ENCODE measurements at places on chromosomes 2 and 18. TPM values are rescaled to one million over a fixed set of nuclear protein-coding genes. Genes with fewer than 3 reads are reported as not detected.

CHRNG gene
- not detected for total RNA-seq

GRCh38 chr2:211270257-211270656 is 713.9 kb downstream of the CPS1 start:
- no peak for DNase-seq

KIAA2012 gene
- total RNA-seq: not detected

DNA sequence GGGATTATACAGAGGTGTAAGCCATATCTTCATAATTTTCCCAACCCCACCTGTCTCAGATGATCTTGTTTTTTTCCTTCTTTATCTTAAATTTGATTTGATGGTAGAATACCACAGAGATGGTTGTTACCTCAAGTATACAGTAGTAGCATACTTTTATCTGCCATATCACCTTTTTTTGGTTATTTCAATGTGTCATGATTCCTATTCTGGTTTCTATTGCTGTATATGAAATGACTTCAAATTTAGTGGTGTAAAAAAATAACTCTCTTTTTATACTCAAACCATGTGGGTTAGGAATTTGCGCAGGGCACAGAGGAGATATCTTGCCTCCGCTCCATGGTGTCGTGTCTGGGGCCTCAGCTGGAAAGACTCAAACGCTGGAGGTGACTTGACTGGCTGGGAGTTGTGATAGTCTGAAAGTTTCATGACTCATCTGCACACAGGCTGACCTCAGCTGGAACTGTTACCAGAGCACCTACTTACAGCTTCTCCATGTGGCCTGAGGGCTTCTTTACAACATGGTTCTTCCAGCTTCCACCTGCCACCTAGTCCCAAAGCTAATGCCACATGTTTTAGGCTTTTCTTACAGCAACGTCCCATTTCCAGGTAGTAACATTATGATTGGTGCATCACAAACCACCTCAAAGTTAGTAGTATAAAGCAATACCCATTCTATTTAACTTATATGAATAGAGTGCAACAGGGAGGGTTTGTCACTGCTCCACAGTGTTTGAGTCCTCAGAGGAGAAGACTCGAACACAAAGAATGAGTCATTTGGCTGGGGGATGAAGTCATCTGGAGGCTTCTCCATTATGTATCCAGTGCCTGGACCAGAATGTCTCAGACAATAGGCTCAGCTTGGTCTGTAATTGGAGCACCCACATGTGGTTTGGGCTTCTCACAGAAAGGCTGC is 82.3 kb upstream of the XPO1 start:
- DNase-seq: peak; percentile 80

TAF4B gene
- 2.7 TPM for total RNA-seq

UGT1A9 gene
- not detected for total RNA-seq

DNA sequence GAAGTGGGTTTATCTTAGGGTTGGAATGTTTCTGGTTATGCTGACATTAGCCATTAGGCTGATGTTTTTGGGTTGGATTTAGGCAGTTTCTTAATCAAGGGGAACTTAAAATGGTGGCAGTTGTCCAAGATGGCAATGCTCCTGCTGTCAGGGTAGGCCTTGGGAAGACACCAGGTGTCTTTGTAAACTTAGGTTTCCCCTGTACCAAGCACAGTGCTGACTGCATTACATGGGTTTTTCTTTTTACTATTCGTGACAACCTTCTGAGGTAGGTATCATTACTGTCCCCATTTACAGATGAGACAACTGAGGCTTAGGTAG is 528 bp upstream of the ATG16L1 start:
- no peak for DNase-seq

DNA sequence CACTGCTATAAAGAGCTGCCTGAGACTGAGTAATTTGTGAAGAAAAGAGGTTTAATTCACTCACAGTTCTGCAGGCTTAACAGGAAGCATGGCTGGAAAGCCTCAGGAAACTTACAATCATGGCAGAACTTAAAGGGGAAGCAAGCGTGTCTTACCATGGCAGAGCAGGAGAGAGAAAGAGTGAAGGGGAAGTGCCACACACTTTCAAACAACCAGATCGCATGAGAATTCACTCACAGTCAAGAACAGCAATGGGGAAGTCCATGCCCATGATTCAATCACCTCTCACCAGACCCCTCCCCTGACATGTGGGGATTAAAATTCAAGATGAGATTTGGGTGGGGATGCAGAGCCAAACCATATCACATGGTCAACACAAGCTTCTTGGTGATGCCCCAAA is 34.7 kb upstream of the CDK5R2 start:
- DNase-seq: no peak

SFT2D3 gene
- 9.0 TPM for total RNA-seq

- no peak for DNase-seq
Observed at GRCh38 chr2:32068-32467, 14.2 kb downstream of the FAM110C start.

Data from A172 (cell line).